ENCODE measurements at places on chromosomes 5 and 9.

DNA sequence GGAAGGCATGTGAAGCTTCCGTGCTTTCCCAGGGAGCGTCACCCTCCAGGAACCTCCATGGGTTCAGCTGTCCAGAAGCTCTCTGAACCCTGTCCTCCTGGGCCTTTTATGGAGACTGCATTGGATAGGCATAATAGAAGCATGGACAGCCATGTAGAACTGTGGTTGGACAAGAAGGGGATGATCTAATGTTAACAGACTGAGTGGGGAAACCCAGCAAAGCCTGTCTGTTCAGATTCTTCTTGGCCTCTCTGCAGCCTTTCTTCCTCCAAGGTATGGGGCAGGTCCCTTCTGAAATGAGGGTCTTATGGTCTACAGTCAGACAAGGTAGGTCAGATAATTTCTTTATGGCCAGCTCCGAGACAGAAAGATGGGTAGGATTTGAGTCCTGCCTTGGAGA is 59.1 kb upstream of the CTNNA1 start:
- DNase-seq, result no peak

GRCh38 chr9:615756-616155 is 225.7 kb upstream of the DMRT1 start:
- no peak for DNase-seq

GRCh38 chr5:85670417-85670816 is 947.3 kb upstream of the COX7C start:
- DNase-seq, result no peak

DNA sequence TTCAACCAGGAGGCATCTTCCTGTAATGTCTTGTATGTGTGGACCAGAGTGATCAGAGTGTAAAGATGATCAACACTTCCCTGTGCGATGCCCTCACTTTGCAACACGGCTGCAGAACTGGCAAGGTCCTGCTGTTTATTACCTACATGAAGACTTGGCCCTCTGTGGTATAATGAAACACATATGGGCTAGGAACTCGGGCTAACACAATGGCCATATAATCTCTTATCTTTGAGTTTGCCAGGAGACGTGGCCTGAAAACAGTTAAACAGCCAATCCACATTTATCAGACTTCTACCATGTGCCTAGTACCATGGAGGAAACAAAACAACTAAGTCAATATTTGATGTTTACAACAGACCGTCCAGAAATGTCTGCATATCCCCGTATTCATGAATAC is 145.5 kb downstream of the ZNF462 start:
- DNase-seq, result no peak

DNA sequence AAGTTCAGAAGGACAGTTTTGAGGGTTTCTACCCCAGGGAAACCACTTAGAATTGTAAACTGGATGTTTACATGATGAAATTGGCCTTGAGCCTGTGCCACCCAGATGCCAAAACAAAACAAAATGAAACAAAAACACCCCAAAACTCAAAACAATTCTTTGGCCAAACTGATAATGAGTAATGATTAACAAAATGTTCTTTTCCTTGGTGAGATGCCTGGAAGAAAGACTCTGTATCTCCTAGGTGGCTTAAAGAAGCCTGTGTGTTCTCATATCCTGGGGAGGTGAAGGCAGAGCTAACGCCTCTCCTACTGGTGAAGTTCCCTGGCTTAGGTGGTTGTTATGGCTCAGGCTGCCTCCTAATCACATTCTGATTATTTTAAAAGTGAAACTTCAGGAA is 120.5 kb downstream of the NPR3 start:
- no peak for DNase-seq

- DNase-seq, result no peak
These were observed 91.3 kb upstream of the APC start for GRCh38 chr5:112646139-112646936.

GRCh38 chr5:177271113-177271512 is 32.4 kb downstream of the RAB24 start:
- no peak for DNase-seq

- no peak for DNase-seq
These were observed 222.1 kb downstream of the DEPDC1B start for GRCh38 chr5:60477849-60478248.

DNA sequence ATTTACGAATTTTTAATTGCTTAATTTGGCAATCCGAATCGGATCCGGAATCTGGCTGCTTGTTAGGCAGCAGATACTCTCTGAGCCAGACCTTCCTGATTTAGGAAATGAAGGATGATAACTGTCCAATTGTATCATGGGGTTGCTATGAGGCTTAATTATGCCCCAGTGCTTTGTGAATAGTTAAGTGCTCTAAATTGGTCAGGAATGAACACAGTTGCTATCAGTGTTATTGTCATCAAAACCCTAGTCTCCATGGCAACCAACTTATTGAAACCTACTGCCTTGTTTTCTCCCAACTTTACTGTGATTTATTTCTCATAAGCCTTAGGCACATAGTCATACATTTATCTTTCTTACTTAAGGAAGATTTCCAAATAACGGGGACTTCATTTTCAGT is 47.9 kb downstream of the MAMDC2 start:
- DNase-seq, result no peak

- DNase-seq, result no peak
These were observed 39.7 kb upstream of the SLC25A51 start for GRCh38 chr9:37943345-37944265.

DNA sequence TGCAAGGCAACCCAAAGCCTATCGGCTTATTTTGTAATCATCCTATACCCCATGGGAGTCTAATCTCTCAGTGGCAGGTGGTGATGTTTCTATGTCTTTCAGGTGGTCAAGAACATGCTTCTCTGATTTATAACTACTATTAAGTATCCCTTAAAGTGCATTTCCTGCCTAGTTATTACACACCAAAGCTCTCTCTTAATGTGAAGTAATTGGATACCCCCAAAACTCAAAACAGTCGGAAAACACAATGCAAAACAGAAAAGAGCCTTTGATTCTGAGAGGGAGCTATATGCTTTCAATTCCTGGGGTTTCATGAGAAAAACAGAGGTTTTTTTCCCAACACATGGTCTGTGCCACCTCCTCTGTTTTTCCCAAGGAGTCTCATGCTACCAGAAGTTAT is 416.4 kb downstream of the CSNK1G3 start:
- no peak for DNase-seq

- no peak for DNase-seq
These were observed 56.4 kb downstream of the PFDN1 start for GRCh38 chr5:140246378-140247122.

GRCh38 chr9:28014212-28014611 is 440.9 kb upstream of the C9orf72 start:
- no peak for DNase-seq

GRCh38 chr5:21919414-21920022 is 933.6 kb downstream of the CDH12 start:
- no peak for DNase-seq

DNA sequence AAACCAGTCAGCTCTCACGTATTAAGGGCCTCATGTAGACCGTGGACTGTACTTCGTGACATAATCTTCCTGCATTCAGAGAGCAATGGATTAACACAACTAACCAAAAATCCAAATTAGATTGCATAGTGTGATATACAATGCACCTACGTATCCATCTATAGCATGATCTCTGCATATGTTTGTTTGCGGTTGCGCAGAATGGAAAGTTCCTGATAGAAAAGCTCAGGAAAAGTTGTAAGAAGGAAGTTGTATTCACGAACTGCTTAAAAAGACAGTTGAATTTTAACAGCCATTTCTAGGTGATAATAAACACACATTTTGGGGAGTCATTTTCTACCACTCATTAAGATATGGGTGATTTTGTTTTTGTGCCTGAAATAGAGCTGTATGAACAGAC is 869.0 kb downstream of the TLE4 start:
- no peak for DNase-seq

All from stimulated activated CD8-positive, alpha-beta memory T cell treated with anti-CD3 and anti-CD28 coated beads, Interleukin-4, amount 100 ng/mL, for 1 hour (primary cell).